Foreskin fibroblast (primary cell): ENCODE measurements at places on chromosomes 1 and 21.

- no peak for DNase-seq
Observed at GRCh38 chr1:203054184-203054583, 27.9 kb downstream of the PPFIA4 start.

- no peak for DNase-seq
Observed at GRCh38 chr1:55803429-55803828, 588.3 kb upstream of the USP24 start.

DNA sequence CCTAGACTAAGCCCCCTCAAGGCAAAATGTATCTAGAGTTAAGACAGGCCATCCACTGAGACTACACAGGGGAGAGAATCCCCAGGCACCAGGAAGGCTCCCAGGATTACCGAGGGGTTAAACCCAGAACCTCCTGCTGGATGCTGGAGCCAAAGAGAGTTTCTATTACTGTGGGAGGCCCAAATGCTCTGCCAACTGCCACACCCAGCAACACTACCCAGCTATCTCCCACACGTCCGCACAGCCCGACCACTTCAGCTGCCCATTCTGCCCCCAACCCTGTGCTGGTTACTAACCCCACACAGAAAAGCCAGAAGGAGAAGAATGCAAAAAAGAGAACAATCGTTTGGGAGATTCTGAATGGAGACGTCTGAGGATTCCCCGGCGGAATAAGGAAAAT lies 63.6 kb downstream of the CD46 start:
- no peak for DNase-seq

- DNase-seq, result peak; percentile 64
Observed at GRCh38 chr1:23741609-23742008, 1.7 kb upstream of the ELOA start.

GRCh38 chr1:212688341-212689047 lies 11.1 kb downstream of the BATF3 start:
- DNase-seq, result peak; percentile 66
